ENCODE measurements at places on chromosomes 16 and 17.

DNA sequence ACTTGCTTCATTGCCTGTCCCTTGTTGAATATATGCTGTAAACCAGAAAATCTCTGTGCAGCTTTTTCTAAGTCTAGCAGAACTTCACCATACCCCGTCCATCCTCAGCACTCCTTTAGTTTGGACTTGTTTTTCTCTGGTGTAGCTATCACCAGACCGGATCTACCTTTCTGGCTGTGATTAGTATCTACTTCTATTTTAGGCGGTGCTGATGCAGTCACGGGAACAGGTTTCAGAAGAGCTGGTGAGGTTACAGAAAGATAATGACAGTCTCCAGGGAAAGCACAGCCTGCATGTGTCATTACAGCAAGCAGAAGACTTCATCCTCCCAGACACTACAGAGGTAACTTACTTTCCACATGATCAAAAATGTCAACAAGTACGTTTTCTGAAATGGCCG lies 46.4 kb downstream of the NUP88 start:
- DNase-seq = no peak

DNA sequence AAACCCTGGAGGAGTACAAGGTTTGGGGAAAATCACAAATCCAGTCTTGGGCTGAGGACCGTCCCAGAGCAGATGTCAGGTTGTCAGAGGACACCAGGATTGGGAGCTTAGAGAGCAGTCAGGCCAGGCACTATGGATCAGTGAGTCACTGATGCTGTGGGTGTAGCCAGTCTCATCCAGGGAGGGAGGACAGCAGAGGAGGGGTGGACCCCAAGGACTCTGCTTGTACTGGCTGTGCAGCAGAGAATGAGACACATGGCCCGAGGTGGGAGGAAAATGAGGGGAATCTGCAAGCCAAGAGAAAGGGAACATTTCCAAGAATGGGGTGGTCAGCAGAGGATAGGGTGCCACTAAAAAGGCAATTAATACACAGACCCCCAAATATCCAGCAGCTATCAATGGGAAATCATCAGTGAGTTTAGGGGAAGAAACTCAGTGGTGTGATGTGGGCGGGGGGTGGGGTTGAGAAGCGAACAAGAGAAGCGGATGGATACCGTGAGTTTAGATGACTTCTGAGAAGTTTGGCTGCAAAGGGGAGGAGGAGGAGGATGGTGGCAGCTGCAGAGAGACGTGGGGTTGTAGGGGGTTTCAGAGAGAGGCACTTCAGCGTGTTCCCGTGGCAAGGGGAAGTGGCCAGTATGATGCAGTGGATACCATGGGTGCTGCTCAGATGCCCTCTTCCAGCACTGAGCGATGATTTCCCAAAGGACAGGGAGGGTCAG lies 43.9 kb downstream of the ARHGAP27 start:
- DNase-seq = no peak

DNA sequence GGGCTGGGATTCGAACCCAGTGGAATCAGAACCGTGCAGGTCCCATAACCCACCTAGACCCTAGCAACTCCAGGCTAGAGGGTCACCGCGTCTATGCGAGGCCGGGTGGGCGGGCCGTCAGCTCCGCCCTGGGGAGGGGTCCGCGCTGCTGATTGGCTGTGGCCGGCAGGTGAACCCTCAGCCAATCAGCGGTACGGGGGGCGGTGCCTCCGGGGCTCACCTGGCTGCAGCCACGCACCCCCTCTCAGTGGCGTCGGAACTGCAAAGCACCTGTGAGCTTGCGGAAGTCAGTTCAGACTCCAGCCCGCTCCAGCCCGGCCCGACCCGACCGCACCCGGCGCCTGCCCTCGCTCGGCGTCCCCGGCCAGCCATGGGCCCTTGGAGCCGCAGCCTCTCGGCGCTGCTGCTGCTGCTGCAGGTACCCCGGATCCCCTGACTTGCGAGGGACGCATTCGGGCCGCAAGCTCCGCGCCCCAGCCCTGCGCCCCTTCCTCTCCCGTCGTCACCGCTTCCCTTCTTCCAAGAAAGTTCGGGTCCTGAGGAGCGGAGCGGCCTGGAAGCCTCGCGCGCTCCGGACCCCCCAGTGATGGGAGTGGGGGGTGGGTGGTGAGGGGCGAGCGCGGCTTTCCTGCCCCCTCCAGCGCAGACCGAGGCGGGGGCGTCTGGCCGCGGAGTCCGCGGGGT lies at the start of gene CDH1:
Gene CDH1, plus strand, starts transcription at position 247 of the 684 bp plus-strand sequence. Its CDS starts 124 bp downstream, at position 371.
- peak; percentile 37 for DNase-seq

GRCh38 chr16:80687606-80688005 lies 116.8 kb downstream of the CDYL2 start:
- no peak for DNase-seq

DNA sequence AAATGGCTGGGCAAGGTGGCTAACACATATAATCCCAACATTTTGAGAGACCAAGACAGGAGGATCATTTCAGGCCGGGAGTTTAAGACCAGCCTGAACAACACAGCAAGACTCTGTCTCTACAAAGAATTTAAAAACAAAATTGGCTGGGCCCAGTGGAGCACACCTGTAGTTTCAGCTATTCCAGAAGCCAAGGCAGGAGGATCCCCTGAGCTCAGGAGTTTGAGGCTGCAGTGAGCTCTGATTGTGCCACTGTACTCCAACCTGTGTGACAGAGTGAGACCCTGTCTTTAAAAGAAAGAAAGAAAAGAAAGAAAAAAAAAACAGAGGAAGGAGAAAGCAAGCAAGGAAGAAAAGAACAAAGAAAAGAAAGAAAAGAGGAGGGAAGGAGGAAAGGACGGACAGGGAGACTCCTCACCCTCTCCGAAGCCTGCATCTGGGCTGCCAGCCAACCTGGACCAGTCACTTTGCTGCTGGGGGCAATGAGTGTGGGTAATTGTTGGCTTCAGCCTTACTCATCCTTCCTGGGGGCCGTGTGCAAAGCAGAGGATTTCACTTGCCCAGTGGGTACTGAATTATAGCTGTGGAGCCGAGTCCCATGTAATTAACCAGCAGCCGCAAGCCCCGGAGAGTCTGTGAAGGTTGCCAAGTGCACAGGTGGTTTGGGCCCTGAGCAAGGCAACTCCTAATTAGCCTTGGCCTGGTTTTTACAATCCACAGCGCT lies 6.7 kb upstream of the MT4 start:
- no peak for DNase-seq

DNA sequence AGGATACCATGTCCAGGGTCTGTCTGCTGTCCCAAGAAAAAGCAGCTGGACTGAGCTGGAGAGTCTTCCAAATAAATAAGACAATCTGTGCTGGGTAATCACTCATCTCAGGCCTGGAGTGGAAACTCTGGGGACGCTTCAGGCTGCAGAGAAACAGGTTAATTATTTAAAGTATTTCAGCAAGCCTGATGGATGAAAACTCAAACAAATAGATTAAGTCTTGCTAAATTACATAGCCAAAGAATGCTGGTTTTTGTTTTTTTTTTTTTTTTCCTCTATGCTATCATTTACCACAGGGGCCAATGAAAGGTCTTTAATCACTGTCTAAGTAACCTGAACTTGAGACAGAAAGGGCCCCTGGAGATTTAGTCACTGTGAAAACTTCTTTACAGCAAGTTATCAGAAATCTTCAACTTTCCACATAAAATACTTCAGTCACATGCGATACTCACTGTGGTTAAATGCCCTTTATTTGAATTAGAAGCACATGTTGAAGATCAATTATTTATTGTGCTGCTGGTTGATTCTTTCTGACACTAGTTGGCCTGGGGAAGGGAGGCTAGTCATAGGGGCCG lies 31.0 kb upstream of the KCNJ2 start:
- DNase-seq = no peak

DNA sequence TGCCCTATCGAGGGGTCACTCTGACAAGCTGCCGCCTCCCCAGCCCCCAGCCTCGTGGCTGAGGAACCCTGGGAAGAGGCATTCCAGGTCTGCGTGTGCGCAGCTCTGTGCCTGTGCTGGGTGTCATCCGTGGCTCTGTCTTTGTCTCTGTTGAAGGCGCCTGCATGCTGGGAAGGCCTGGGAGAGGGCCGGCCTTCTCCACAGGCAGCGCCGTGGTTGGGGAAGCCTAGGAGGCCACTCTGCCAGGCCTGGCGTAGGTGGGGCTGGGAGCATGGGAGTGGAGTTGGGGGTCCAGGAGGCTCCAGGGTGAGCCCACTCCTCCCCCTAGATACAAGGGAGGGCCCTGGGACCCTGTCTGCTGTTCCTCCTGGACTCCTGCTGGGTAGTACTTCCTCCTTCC lies 3.3 kb downstream of the NHERF2 start:
- no peak for DNase-seq

GRCh38 chr17:80948976-80949450 lies 42.6 kb upstream of the CHMP6 start:
- DNase-seq = no peak

DNA sequence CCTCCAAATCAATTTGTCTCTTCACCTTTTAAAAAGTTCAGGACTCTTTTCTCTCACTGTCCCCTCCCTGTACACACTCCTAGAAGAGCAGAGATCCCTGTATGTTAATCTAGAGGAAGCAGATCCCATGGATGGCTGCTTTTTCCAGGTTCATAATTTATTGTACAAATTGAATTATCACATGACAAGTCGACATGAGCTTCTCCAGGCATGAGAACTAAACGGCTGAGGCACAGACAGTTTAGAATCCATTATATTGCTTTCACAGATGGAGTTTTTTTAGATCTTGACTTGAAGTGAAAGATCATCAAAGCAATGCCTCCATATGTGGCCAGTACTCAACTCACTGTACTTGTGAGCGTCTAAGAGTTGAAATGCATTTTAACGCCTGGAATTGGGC lies 47.9 kb downstream of the RGS9 start:
- no peak for DNase-seq

DNA sequence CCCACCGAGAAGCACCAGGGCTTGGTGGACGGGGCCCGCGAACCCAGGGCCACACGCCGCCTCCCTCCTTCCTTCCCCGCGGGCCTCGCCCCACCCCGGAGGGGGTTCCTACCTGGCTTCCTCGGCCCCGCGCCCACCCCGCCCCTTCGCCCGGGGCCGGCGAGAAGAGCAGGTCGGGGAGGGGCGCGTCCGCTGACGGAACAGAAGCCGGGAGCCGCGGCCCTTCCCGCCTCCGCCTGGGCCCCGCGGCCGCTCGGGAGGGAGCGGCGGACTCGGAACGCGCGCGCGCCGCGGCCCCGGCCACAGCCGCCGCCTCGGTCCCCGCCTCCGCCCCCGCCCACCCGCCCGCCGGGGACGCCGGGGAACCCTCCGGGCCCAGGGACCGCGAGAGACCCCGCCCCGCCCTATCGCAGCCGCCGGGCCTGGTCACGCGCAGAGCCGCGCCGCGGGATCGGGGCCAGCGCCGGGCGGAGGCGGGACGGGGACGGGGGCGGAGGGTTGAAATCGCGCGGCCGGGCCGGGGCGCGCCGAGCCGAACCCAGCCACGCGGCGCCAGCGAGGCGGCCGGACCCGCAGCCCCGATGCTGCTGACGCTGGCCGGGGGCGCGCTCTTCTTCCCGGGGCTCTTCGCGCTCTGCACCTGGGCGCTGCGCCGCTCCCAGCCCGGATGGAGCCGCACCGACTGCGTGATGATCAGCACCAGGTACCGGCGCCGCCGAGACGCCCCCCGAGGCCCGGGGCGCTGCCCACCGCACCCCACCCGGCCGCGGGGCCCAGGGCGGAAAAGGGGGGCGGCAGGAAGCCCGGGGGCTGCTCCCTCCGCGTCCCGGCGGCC lies at the start of gene TLCD3A:
Gene TLCD3A, plus strand, starts transcription at position 530 of the 835 bp plus-strand sequence. Its CDS starts 52 bp downstream, at position 582.
- peak; percentile 59 for DNase-seq

DNA sequence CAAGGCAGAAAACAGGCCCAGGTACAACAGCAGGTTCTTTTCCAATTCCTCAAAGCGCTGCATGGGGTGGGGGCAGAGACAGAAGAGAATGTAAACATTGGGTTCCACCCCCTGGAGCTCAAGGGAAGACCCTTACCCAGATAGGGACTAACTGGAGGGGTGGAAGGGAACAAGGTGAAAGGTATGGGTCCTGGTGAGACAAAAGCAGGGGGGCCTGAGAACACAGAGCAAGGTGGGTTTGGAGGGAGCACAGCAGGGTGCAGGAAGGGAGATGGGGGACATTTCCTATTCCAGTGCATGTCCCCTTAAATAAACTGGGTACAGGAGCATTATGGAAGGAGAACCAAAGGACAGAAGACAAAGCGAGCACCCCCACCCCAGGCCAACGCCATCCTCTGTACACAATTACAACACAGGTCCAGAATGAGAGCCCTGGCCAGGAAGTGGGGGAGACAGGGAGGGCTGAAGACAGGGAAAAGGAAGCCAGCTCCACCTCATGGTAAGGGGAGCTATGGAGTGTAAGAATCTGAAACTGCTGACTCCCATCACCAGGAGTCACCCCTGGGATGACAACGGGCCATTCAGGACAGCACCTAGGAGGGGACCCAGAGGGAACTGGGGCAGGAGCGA lies 2.1 kb upstream of the CD2BP2 start:
- no peak for DNase-seq

GRCh38 chr17:80474231-80474960 lies 2.0 kb downstream of the NPTX1 start:
- DNase-seq = peak; percentile 40

DNA sequence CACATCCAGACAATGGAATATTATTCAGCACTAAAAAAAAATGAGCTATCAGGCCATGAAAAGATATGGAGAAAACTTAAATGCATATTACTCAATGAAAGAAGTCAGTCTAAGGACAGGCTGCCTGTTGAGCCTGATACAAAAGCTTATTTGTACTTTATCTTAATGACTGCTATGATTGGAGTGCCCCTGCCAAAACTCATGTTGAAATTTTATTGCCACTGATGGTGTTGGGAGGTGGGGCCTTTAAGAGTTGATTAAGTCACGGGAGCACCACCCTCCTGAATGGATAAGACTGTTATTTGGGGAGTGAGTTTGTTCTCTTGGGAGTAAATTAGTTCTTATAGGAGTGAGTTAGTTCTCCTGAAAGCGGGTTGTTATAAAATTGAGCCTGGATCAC lies 9.9 kb downstream of the C17orf67 start:
- DNase-seq = no peak

GRCh38 chr17:7687908-7688807 lies at the start of gene WRAP53:
Gene WRAP53, plus strand, starts transcription at chr17:7688477. Its CDS starts 172 bp downstream, at chr17:7688649.
- DNase-seq = peak; percentile 97

GRCh38 chr17:27810902-27811557 lies 10.7 kb upstream of the NOS2 start:
- DNase-seq = no peak

DNA sequence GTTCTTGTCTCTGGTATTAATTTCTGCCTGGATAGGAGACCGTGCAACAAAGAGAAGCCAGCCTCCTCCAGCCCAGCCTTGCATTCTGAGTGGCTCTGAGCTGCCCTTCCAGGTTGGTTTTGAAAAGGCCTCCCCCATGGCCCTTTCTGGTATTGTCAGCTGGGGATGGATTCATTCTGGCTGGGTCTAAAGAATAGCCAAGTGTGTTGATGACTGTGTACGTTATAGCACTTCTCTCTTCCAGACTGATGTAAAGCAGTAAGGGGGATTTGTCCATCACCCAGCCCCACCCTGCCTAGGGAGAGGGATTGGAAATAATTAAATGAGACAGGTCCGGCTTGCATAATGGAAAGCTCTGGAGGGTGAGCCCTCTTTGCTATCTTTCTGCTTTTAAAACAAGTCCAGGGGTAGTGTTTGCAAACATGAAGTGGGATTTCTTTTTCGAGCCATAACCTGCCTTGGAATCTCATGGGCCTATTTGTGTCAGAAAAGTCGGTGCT lies 146.4 kb downstream of the MSI2 start:
- no peak for DNase-seq

GRCh38 chr17:19348081-19348650 lies 14.4 kb downstream of the B9D1 start:
- no peak for DNase-seq

All from activated CD8-positive, alpha-beta T cell treated with anti-CD3 and anti-CD28 coated beads, Interleukin-2, amount 10 ng/mL, durations not matched to agents 7 days and 5 days (primary cell).